ENCODE measurements at places on chromosomes 16 and 17. TPM values are rescaled to one million over a fixed set of nuclear protein-coding genes. Genes with fewer than 3 reads are reported as not detected.

The CNTROB gene
- 27.2 TPM for total RNA-seq

The FSCN2 gene
- total RNA-seq, result 1.5 TPM

The DHRS7C gene
- total RNA-seq, result not detected

The TMEM114 gene
- not detected for total RNA-seq

The CD300H gene
- not detected for total RNA-seq

The G6PC1 gene
- not detected for total RNA-seq

The HNF1B gene
- not detected for total RNA-seq

The KRT36 gene
- total RNA-seq, result 0.12 TPM

The LLGL2 gene
- total RNA-seq, result 0.12 TPM

The RFFL gene
- 24.2 TPM for total RNA-seq

All from uterine smooth muscle cell (primary cell).